ENCODE measurements at places on chromosomes 4 and X.

DNA sequence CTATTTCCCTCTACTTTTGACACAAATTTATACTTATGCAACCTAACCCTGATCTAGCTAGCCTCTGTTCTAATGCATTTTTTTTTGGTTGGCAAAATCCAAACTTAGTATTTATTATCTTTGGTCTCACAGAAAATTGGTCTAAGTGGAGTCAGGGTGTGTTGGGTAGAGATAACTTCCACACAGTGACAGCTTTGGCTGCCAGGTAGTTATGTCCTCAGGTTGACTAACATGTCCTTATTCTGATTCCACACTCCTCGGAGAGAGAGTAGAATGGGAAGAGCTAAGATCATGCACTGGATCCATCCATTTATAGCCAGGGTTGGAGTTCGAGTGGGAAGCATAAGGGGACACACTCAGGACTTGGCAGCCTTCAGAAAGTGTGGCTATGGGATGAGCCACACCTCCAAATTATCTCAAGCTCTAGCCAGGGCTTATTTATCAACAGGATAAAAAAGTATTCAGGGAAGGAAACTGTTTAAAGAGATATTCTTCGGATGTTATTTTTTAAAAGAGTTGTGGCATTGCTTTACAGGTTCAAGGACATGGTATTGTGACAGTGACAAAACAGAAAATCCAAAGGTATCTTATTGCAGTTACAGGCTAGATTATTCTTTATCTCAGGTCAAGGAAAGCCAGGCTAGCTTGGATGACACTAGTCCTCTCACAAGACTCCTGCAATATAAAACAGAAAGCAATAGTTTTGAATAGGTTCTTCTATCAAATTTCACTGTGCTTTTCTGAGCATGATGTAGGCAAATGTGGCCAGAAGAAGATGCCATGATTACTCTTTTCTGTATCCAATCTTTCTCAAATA is 51.5 kb downstream of the NPY1R start:
- DNase-seq = no peak

GRCh38 chr4:15882675-15883086 is 55.9 kb downstream of the FGFBP1 start:
- peak; percentile 73 for DNase-seq

GRCh38 chr4:114598191-114599121 is at the start of gene UGT8:
Gene UGT8 (plus strand): TSS chr4:114598807. CDS start chr4:114622881, 24,074 bp downstream.
- DNase-seq = peak; percentile 17

- no peak for DNase-seq
Observed at GRCh38 chr4:57194068-57194611, 84.0 kb upstream of the IGFBP7 start.

DNA sequence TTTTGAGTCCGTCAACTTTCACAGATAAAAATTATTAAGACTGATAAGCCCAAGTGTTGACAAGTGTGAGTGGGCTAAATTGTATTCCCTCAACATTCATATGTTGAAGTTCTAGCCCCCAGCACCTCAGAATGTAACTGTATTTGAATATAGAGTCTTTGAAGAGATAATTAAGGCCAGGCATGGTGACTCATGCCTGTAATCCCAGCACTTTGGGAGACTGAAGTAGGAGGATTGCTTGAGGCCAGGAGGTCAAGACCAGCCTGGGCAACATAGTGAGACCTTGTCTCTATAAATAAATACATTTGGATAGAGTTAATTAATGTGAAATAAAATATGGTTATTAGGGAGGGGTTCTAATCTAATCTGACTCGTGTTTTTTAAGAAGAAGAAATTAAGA is 29.7 kb upstream of the SLC25A4 start:
- no peak for DNase-seq

GRCh38 chrX:96703816-96704215 is 19.2 kb downstream of the DIAPH2 start:
- no peak for DNase-seq

DNA sequence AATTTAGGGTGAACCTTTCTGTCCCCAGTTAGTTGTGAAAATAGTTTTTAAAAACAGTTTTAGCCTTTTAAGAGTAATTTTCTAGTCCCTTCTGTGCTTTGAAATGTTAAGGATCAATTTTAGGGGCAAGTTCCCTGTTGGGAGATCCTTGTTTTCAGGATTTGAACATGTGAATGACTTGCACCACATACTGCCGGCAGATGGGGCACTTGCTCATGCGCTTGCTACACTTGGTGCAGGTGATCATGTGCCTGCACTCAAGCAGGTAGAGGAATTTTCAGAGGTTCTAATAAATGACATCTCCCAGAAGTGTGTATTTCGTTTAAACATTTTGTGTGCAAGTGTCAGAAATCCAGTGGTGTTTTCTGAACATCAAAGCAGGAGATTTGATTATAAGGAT is 195.9 kb downstream of the CHM start:
- DNase-seq = no peak
